GM23248 (cell line): ENCODE measurements at places on chromosomes 1 and 21. TPM values are rescaled to one million over a fixed set of nuclear protein-coding genes. Genes with fewer than 3 reads are reported as not detected.
A peak's percentile ranks its signal among the peaks of the same experiment; 100 is the strongest.

SPRR2E gene
- not detected in 2 replicates for polyA plus RNA-seq

GRCh38 chr1:181508486-181509165, 25.3 kb downstream of the CACNA1E start:
- peak; percentile 62 for DNase-seq

- no peak for DNase-seq
Measured at GRCh38 chr1:38512789-38513188, 346.8 kb downstream of the RRAGC start.

- DNase-seq, result no peak
Measured at GRCh38 chr1:177796561-177796960, 173.3 kb downstream of the SEC16B start.

DNA sequence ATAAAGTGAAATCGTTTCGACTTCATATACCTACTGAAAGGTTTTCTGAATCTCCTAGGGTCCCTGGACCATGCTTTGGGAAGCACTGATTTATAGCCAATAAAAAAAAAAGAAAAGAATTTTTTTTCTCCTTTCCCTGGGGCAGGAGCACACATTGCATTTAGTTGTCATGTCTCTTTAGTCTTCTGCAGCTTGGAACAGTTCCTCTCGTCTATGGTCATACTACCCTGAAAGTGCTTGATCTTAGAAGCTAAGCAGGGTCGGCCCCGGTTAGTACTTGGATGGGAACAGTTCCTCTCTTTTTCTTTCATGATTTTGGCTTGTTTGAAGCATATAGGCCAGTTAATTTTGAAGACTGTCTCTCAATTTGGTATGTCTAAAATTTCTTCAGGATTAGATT, 3.7 kb upstream of the SERPINC1 start:
- DNase-seq, result no peak

SLC16A4 gene
- polyA plus RNA-seq, result 15.6 and 15.9 TPM in 2 replicates

DNA sequence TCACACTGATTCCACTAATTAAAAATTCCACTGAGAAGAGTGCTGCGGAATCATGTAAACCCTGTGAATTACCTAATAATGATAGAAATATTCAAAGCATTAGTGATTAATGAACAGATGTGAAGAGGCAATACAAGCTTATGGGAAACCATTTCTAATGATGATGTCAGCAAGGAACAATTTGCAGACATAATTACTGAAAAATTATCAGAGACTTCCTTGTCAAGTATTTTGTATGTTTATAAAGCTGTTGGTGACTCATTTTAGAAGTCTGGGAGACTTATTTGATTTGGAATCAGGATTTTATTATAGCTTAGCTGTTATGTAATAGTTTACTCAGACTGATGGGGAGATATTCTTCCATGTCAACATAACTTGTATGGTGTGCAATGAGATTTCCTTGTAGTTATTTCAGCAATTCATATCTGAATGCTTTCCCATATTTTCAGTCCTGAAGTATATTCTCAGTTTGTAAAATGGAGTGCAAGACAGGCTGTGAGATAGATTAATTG, 135.5 kb downstream of the TGFB2 start:
- peak; percentile 85 for DNase-seq

RIPPLY3 gene
- not detected in 2 replicates for polyA plus RNA-seq

DNA sequence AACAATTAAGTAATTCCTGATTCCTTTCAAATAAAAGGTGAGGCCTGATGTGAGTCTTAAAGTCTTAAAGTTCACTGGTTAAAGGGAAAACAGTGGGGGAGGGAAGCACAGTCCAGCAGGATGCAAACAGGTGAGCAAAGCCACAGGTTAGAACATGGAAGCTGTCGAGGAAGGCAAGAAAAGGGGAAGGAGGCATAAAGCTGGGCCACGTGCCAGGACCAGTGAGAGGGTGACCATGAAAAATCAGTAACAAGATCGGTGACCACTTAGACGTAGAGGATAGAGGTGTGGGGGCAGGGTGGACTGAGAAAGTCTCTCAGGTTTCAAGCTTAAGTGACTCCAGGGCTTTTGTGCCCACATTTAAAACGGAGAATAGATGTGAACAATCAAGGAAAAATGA, 231.3 kb downstream of the SETD4 start:
- DNase-seq, result no peak

KIF21B gene
- polyA plus RNA-seq, result 0.03 and 0.04 TPM in 2 replicates

DNA sequence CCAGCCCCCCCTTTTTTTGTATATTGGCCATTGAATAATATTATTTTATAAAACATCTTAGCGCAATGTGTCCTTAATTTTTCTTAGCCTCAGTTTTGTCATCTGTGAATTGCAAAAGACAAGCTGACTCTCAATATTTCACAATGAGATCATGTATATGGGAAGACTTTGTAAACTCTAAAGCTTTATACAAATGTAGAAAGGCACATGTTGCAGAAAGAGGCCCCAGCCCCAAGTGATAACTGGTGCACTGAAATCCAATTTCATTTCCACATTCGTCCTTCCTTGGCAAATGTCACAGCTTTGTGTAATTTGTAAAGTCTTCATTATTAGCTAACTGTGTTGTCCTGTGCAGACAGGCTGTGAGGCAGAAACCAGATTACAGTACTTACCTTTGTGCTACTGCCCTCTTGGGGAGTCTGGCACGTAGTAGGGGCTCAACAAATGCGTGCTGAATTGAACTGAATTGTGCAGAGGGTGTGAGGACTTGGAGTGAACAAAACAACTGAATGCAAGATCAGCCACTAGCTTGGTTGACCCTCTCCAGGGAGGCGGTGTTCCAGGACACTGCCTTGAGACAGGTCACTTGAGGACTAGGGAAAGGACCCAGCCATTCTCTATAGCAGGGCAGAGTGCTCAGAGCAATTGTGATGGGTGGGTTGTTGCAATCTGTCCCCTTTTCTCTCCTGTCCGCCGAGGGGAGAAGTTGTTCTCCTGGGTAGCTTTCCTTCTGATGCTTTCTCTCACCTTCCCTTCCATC, 74.6 kb downstream of the LMO4 start:
- no peak for DNase-seq

- DNase-seq, result no peak
Measured at GRCh38 chr21:30880914-30881313, 466 bp downstream of the KRTAP11-1 start.

DNA sequence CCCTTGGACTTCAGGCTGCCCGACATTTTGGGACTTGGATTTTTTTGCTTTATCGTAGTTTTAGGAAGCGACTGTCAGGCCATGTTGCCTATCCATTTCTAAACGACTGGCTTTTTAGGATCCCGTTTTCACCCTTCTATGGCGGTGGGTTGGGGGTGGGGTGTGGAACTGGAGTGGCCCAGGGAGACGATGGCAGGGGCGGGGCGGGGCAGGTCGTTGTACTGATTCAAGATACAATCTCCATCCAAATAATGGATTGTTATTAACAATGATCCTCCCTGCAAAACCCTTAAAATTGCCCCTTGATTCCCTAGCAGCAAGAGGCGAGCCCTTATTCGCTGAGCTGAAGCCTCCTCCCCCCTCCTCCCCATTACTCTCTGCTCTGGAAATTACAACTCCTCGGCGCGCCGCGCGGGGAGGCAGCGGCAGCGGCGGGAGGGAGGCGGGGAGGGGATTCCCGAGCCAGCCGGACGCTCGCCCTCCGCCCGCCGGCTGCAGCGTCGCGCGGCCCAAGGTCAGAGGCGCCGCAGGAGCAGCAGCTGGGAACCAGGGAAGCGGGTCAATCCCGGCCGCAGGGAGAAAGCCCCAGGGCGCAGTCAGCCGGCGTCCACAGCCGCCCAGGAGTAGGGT, at the start of gene TRIM67:
TSS of gene TRIM67 (plus strand) at position 392 of the 630 bp plus-strand sequence. CDS start 912 bp downstream, outside the sequence.
- no peak for DNase-seq

DNA sequence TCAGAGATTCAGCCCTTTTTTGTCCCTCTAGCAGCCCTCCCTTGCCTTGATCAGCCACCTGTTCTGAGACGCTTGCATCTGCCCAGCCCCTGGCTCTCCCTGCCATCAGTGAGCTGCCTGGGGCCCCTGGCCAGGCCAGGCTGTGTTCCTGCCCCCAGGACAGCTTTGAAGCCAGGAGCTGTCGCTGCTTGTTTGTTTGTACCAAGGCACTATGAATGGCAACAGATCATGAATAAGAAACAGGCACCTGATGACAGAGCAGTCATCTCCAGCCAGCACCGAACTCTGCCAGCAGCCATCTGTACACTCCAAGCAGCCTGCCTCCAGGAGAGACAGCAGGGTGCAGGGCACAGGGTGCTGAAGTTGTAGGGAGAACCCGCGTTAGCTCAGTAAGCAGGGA, 8.1 kb upstream of the VWA5B1 start:
- no peak for DNase-seq

DNA sequence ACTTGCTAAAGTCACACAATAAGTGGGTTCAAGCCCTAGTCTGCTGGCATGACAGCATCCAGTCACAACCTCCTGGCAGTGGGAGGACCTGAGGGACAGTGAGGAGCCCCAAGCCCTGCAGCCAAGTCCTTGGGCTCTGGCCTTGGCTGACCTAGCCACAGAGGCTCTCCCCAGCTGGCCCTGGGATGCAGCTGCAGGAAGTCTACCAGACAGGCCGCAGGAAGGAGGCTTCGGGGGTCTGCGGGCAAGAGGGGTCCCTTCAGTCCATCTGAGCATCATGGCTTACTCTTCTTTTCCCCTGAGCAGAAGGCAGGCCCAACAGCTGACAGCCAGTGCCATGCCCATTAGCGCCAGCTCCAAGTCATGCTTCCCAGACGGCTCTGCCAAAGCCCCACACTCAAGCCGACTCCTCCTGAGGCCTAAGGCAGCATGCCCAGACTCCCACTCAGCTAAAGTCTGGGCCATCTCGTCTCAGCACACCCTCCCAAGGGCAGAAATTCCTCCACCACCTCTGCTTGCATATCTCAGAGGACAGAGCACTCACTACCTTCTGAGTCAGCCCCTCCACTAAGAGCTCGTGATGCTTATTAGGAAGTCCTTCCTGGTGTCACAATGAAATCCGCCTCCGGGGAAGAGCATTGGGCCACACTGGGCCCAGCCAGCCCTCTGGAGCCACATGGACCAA, 20.1 kb downstream of the SLC1A7 start:
- peak; percentile 91 for DNase-seq

ELF3 gene
- polyA plus RNA-seq, result not detected in 2 replicates

LRRC38 gene
- not detected in 2 replicates for polyA plus RNA-seq

MNDA gene
- polyA plus RNA-seq, result not detected in 2 replicates

DNA sequence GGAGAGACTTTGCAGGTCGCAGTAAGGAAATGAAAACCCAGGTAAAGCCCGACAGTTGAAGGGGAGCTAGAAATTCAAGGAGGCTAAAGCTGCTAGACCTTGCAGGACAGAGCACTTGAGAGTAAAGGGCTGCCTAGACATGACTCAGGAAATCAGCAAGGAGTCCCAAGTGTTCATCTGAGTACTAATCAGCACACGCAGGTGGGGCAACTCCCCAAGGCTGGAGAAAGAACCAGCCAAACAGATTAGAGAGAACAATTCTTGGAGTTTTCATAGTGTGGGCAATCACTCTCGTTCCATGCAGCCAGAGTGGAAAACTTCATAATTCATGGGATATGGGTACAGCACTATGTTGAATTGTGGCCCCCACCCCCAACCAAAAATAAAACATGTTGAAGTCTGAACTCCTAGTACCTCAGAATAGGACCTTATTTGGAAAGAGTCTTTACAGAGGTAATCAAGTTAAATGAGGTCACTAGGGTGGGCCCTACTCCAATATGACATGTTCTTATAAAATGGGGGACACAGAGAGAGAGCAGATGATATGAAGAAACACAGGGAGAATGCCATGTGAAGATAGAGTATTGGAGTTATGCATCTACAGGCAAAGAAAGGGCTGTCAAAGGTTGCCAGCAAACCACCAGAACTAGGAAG, 28.0 kb downstream of the SYDE2 start:
- DNase-seq, result no peak

DNA sequence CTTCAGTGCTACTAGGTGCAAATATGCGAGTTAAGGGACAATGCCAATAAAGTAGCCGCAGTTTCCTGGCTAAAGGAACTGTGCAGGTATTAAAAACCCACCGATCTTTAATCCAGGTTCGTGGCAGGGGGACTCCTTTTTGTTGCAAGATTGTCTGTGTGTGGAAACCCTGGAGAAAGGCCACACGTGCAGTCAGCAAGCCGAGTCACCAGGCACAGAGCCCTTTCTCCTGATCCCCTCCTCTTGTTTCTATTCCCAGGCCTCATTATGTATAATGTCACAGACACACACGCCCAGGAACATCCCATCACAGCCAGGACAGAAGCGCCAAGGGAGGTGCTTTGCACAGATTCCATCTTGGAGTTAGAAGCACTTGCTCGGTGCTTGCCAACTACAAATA, 528.9 kb downstream of the KIF26B start:
- DNase-seq, result peak; percentile 31

PTPRU gene
- 6.0 and 6.2 TPM in 2 replicates for polyA plus RNA-seq

APCS gene
- polyA plus RNA-seq, result not detected in 2 replicates

SLAMF7 gene
- not detected in 2 replicates for polyA plus RNA-seq

- DNase-seq, result no peak
Measured at GRCh38 chr1:51955797-51956527, 34.5 kb downstream of the RAB3B start.

DNA sequence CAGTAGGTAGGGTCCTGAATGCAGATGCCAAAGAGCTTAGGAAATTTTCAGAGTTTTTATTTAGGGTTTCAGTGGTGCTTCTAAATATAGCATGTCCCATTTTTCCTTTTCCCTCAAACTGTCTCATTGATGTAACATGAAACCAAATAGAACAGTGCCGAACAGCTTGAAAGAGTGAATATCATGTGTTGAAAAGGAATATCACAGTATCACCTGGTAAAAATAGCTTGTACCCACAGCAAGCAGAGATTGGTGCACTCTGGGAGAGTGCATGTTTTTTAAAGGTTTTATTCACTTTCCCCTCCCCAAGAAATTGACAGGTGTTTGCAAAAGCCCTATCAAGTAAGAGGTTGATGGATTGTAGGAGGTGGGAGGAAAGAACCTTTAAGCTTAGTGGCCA, 41.9 kb upstream of the ELAVL4 start:
- no peak for DNase-seq

DNA sequence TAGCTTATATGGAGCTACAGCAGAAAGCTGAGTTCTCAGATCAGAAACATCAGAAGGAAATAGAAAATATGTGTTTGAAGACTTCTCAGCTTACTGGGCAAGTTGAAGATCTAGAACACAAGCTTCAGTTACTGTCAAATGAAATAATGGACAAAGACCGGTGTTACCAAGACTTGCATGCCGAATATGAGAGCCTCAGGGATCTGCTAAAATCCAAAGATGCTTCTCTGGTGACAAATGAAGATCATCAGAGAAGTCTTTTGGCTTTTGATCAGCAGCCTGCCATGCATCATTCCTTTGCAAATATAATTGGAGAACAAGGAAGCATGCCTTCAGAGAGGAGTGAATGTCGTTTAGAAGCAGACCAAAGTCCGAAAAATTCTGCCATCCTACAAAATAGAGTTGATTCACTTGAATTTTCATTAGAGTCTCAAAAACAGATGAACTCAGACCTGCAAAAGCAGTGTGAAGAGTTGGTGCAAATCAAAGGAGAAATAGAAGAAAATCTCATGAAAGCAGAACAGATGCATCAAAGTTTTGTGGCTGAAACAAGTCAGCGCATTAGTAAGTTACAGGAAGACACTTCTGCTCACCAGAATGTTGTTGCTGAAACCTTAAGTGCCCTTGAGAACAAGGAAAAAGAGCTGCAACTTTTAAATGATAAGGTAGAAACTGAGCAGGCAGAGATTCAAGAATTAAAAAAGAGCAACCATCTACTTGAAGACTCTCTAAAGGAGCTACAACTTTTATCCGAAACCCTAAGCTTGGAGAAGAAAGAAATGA, 37.6 kb downstream of the CENPF start:
- peak; percentile 12 for DNase-seq

ABCA4 gene
- polyA plus RNA-seq, result 0.20 and 0.25 TPM in 2 replicates

GRCh38 chr1:82230667-82231066, 429.9 kb downstream of the ADGRL2 start:
- DNase-seq, result no peak
